ENCODE measurements at places on chromosomes 7 and 10. TPM values are rescaled to one million over a fixed set of nuclear protein-coding genes. Genes with fewer than 3 reads are reported as not detected.

DNA sequence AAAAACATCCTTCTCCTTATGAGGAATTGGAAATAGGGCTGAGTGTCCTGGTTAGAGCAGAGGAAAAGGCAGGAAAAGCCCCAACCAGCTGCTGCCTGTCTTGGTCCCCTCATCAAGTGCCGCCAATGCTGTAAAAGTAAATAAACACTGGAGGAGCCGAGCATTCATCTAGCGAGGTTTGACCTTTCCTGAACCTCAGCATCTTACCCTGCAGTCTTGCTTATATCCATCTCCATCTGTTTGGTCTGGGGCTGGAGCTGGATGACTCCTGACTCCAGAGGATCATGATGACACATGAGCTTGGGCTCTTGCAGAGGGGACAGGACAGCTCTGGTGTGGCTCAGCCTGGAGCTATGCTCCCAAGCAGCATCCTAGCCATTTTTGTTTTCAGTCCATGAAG is 501.1 kb downstream of the TNS3 start:
- no peaks in the 10 kb centered on the region for H3K27me3 ChIP-seq
- no peaks in the 10 kb centered on the region for H3K36me3 ChIP-seq
- DNase-seq: no peak
- no peaks in the 10 kb centered on the region for H3K4me1 ChIP-seq
- no peak overlapping the region for H3K4me3 ChIP-seq
- no peak overlapping the region for H3K27ac ChIP-seq

GRCh38 chr7:4684846-4685245 is 2.8 kb downstream of the FOXK1 start:
- H3K27ac ChIP-seq: peak overlapping the region; percentile 99
- peak overlapping the region; percentile 99 for H3K4me3 ChIP-seq
- H3K4me1 ChIP-seq: peaks cover 34% of the 10 kb centered on the region
- DNase-seq: no peak
- peaks cover 2% of the 10 kb centered on the region for H3K27me3 ChIP-seq
- peaks cover 13% of the 10 kb centered on the region for H3K36me3 ChIP-seq

OR13A1 gene
- not detected for total RNA-seq

- H3K4me1 ChIP-seq: no peaks in the 10 kb centered on the region
- no peaks in the 10 kb centered on the region for H3K36me3 ChIP-seq
- no peak overlapping the region for H3K27ac ChIP-seq
- DNase-seq: no peak
- H3K4me3 ChIP-seq: no peak overlapping the region
Measured at GRCh38 chr7:132359743-132360142, 216.5 kb downstream of the PLXNA4 start.

DNA sequence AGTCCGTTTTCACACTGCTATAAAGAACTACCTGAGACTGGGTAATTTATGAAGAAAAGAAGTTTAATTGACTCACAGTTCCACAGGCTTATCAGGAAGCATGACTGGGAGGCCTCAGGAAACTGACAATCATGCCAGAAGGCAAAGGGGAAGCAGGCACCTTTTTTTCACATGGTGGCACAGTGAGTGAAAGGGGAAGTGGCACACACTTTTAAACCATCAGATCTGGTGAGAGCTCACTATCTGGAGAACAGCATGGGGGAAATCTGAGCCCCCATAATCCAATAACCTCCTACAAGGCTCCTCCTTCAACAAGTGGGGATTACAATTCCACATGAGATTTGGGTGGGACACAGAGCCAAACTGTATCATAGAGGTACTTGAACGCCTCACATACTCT is 30.0 kb downstream of the AGR3 start:
- H3K4me1 ChIP-seq: no peaks in the 10 kb centered on the region
- no peaks in the 10 kb centered on the region for H3K36me3 ChIP-seq
- DNase-seq: no peak
- peaks cover 15% of the 10 kb centered on the region for H3K27me3 ChIP-seq

FAM180A gene
- total RNA-seq: not detected

VWDE gene
- 1.6 TPM for total RNA-seq

GRCh38 chr7:141076377-141076776 is 2.5 kb downstream of the TMEM178B start:
- DNase-seq: no peak
- H3K27ac ChIP-seq: no peak overlapping the region
- H3K4me1 ChIP-seq: peaks cover 21% of the 10 kb centered on the region
- peaks cover 23% of the 10 kb centered on the region for H3K27me3 ChIP-seq
- H3K36me3 ChIP-seq: no peaks in the 10 kb centered on the region

FAM204A gene
- 61.8 TPM for total RNA-seq

DNA sequence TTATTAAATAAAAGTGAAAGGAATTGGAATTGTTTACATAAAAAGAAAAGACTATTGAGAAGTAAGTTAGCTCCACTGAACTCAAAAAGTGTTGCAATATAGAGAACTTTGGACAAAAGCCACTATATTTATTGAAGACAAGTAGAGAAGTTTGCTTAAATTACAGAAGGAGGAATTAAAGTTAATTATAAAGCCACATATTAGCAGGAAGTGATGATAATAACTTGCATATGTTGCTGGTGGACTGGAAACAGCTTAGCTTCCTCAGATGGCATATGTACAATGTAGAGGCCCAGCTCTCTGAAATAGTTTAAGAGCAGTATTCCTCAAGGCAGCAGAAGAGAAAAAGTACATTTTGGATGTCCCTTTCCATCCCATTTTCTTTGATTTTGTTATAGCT is 400.7 kb downstream of the GATA3 start:
- no peak for DNase-seq
- H3K27me3 ChIP-seq: peaks cover 25% of the 10 kb centered on the region
- no peaks in the 10 kb centered on the region for H3K36me3 ChIP-seq
- H3K4me1 ChIP-seq: peaks cover 5% of the 10 kb centered on the region
- H3K27ac ChIP-seq: no peak overlapping the region

MUC3A gene
- total RNA-seq: not detected

FAM24B gene
- total RNA-seq: 13.1 TPM

DNA sequence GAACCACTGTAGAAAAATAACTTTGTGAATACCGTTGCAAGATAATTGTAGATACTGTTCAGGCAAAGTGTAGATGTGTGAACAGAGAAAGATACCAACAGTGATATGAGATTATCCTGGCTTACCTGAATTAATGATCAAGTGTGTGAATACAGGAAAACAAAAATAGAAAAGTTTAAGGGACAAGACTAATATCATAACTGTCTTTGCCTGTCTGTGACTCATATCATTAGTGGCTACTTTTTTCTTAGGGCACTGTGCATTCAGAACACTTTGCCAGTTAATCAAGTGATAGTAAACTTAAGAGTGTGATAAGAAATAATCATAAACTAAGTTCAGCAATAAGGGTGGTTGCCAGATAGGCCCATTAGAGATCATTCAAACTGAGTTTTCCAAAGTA is 323.0 kb upstream of the LRGUK start:
- H3K4me1 ChIP-seq: no peaks in the 10 kb centered on the region
- no peaks in the 10 kb centered on the region for H3K27me3 ChIP-seq
- no peak overlapping the region for H3K4me3 ChIP-seq
- no peak overlapping the region for H3K27ac ChIP-seq

DNA sequence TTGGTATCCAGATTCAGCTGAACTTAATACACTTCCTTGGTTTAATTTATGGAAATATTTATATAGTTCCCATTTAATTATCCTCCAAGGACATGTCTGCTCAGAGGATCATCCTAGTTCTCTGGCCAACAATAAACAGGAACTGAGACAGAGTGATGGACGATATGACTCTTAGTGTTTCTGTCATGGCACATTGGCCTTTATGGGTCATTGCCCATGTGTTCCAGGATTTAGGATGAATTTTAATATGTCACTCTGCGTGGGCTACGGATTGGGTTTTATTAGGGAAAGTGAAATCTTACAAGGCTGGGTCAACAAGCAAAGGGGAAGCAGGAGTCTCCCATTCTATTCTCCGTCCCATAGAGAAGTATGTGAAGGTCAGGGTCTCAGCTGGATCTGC is 18.8 kb upstream of the TNPO3 start:
- H3K4me1 ChIP-seq: peaks cover 8% of the 10 kb centered on the region
- H3K27ac ChIP-seq: no peak overlapping the region
- H3K4me3 ChIP-seq: no peak overlapping the region
- no peak for DNase-seq
- no peaks in the 10 kb centered on the region for H3K36me3 ChIP-seq

DNA sequence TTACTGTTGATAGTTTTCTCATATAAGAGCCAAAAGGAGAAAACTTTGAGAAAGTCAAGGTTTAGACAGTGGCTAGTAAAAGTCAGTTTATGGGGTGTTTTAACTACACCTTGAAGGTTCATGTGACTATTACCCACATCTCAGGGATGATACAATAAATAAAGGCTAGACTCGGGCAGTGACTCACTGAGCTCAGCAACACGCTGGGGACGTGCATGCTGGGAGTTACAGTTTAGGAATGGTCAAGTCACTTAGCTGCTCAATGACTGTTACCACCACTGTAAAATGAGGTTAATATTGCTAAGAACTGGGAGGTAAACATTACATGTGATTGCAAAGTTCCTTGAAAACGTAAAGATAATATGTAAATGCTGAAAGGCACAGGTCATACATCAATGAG is 1254.4 kb upstream of the PHF14 start:
- H3K4me1 ChIP-seq: no peaks in the 10 kb centered on the region
- DNase-seq: no peak
- H3K36me3 ChIP-seq: no peaks in the 10 kb centered on the region

FGF8 gene
- total RNA-seq: not detected

- peaks cover 2% of the 10 kb centered on the region for H3K27me3 ChIP-seq
- no peak overlapping the region for H3K27ac ChIP-seq
- no peaks in the 10 kb centered on the region for H3K4me1 ChIP-seq
- no peak for DNase-seq
- no peaks in the 10 kb centered on the region for H3K36me3 ChIP-seq
- H3K4me3 ChIP-seq: no peak overlapping the region
Measured at GRCh38 chr7:156073366-156074052, 261.2 kb upstream of the SHH start.

MACROH2A2 gene
- total RNA-seq: 3.5 TPM

DNA sequence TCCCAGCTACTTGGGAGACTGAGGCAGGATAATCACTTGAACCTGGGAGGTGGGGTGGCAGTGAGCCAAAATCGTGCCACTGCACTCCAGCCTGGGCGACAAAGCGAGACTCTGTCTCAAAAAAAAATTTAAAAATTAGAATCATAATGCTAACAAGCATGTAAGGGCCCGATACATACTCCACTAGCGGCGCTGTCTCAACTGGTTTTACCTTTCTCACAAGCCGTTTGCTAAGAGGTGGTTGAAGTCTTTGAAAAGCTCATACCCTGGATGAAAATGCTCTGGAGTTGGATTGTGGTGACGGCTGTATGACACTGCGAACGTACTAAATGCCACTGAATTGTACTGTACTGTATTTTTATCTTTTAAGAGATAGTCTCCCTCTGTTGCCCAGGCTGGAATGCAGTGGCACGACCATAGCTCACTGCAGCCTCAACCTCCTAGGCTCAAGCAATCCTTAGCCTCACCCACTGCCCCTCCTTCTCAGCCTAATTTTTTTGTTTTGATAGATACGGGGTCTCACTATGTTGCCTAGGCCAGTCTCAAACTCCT is 29.9 kb downstream of the SPOCK2 start:
- H3K27ac ChIP-seq: no peak overlapping the region
- H3K36me3 ChIP-seq: peaks cover 15% of the 10 kb centered on the region
- H3K4me1 ChIP-seq: peaks cover 5% of the 10 kb centered on the region
- DNase-seq: no peak

DNA sequence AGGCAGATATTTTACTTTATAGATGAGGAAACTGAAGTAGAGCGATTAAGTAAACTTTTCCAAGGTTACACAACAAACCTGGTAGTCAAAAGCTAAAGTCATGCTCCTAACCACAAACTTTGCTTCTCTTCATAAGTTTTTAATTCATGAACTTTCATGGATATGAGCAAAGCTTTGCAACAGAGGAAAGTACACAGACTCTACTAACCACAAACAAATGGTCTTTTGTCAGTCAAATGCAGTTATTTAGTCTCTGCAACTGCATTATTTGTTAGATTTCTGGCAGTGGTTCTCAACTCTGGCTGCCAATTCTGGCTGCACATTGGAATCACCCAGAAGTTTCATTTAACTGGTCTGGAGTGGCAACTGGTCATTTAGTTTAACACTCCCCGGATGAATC is 140.6 kb upstream of the TMEM168 start:
- no peaks in the 10 kb centered on the region for H3K4me1 ChIP-seq
- no peak overlapping the region for H3K27ac ChIP-seq
- peaks cover 9% of the 10 kb centered on the region for H3K36me3 ChIP-seq
- no peak overlapping the region for H3K4me3 ChIP-seq
- no peaks in the 10 kb centered on the region for H3K27me3 ChIP-seq

TMEM178B gene
- total RNA-seq: 3.7 TPM

DNA sequence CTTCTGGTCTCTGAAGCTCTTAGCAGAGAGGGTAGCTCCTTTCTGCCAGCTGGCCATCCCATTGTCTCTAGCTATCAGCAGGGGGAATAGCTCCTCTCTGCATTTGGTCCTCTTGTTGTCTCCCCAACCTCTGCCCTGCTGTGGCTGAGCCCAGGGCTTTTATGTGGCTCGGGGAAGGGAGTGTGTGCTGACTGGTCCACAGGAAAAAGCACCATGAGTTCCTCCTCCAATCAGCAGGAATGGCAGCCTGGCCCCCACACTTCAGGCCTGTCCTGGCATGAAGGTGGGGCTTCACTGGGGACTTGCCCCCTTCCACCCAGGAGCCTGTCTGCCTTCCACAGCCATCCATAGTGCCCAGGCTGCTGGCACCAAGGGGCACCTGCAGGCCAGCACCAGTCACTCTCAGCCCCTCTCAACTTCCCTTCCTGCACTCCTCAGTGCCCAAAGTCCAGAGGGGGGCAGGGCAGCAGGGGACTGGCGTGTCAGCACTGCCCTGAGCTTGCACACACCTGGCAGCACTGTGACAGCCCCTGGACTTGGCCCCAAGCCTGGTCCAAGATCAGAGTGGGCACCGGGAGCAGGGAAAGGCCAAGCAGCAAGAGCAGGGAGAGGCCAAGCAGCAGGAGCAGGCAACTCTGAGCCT is 36.2 kb downstream of the NOLC1 start:
- peaks cover 18% of the 10 kb centered on the region for H3K4me1 ChIP-seq
- DNase-seq: no peak
- no peak overlapping the region for H3K4me3 ChIP-seq
- no peak overlapping the region for H3K27ac ChIP-seq
- peaks cover 4% of the 10 kb centered on the region for H3K27me3 ChIP-seq

CDC14C gene
- not detected for total RNA-seq

DNA sequence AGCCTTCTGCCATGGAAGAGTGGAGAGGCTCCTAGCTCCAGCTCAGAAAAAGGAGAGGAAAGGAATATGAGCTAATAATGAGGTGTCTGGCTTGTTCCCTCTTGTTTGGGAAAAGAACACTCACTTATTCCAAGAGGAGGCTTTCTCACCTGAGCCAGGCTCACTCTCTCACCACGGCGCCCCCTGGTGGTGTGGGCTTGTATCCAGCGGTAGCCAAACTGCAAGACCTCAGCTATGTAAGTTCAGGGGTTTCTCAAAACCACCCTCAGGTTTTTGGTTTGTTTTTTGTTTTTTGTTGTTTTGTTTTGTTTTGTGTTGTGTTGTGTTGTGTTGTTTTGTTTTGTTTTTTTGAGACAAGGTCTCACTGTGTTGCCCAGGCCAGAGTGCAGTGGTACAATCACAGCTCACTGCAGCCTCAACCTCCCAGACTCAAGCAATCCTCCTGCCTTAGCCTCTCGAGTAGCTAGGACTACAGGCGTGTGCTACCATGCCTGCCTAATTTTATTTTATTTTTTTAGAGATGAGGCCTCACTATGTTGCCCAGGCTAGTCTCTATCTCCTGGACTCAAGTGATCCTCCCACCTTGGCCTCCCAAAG is 124.0 kb downstream of the TMEM130 start:
- H3K4me3 ChIP-seq: no peak overlapping the region
- H3K36me3 ChIP-seq: no peaks in the 10 kb centered on the region
- H3K27ac ChIP-seq: no peak overlapping the region
- H3K27me3 ChIP-seq: peaks cover 4% of the 10 kb centered on the region

GRCh38 chr7:45138433-45139267 is 18.9 kb upstream of the RAMP3 start:
- peaks cover 19% of the 10 kb centered on the region for H3K4me1 ChIP-seq
- peaks cover 5% of the 10 kb centered on the region for H3K27me3 ChIP-seq
- no peak for DNase-seq
- H3K27ac ChIP-seq: no peak overlapping the region

SH2B2 gene
- total RNA-seq: 2.1 TPM

AGAP6 gene
- total RNA-seq: 27.6 TPM

ZC3HAV1L gene
- total RNA-seq: 31.5 TPM
